Activated CD4-positive, alpha-beta T cell treated with anti-CD3 and anti-CD28 coated beads for 48 hours (primary cell): ENCODE measurements at places on chromosomes 13 and 19.

DNA sequence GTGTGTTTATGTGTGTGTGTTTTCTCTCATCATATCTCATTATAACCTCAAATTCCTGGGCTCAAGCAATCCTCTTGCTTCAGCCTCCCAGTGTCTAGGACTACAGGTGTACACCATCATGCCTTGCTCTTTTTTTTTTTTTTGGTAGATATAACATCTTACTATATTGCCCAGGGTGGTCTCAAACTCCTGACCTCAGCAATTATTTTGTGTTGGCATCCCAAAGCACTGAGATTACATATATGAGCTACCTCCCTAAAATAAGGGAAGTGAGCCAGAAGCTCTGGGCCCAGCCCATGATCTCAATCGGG is 448 bp upstream of the ZNF543 start:
- DNase-seq, result no peak

GRCh38 chr19:52651956-52652355 is 13.8 kb upstream of the ZNF83 start:
- DNase-seq, result no peak

DNA sequence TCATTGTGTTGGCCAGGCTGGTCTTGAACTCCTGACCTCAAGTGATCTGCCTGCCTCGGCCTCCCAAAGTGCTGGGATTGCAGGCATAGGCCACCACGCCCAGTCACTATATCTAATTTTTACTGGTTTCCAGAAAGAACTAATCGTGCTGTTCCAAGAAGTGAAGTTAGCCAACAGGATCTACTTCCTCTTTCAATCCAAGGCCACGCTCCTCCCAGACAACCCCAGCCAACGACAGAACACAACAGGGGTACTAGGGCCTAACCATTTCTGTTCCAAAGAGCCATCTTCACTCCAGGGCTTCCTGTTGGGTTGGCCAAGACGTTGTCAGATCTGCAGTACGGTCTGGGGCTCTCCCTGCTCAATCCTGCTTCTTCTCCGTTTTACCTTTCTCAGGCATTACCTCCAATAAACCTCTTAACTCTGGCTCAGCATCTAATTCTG is 7.0 kb upstream of the LSM14A start:
- DNase-seq, result no peak

DNA sequence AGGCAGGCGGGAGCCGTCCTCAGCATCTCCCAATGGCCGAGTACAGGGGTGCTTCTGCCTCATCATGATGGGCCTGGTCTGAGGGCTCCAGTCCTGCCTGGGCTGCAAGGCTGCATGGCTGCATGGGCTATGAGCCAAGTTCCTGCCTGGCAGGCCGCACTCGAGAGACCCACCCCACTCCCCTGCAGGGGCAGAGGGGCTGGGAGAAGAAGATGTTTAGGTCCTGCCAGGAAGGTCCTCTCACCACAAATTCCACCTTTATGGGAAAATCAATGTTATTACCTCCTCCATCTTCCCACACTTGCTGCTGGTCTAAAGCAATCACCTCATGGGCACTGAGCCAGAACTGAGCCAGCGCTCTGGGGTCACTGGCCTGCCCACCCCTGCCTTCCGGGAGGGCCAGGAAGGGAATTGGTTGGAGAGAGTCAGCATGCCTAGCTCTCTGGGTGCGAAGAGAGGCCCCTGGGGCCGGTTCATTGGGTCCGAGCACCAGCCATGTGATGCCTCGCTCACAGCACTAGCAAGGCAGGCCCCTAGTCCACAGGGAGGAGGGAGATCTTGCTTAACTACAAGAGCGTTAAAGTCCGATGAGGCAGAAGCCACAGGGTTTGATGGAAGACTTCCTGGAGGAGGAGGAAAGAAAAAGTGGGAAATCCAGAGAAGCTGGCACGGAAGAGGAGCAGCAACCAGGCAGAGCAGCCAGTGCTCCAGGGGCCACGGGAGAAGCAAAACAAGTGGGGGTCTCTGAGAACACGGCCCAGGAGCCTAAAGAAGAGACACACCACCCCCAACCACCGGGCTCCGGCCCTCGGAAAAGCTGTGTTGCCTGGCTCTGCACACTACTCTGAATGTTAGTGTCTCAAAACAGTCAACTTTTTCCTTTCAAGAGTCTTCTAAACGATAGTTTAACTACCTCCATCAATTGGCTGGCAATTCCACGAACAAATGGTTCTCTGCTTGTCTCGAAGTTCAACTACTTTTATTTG is 63.1 kb downstream of the CEBPG start:
- DNase-seq, result no peak

GRCh38 chr13:39527961-39528660 is 74.9 kb downstream of the LHFPL6 start:
- no peak for DNase-seq

- DNase-seq, result no peak
Observed at GRCh38 chr13:95356916-95357315, 55.7 kb upstream of the ABCC4 start.

GRCh38 chr19:2255982-2256685 is at the start of gene JSRP1:
JSRP1 (minus strand) TSS chr19:2256417; CDS start chr19:2255314, 1,103 bp downstream.
- DNase-seq, result no peak

DNA sequence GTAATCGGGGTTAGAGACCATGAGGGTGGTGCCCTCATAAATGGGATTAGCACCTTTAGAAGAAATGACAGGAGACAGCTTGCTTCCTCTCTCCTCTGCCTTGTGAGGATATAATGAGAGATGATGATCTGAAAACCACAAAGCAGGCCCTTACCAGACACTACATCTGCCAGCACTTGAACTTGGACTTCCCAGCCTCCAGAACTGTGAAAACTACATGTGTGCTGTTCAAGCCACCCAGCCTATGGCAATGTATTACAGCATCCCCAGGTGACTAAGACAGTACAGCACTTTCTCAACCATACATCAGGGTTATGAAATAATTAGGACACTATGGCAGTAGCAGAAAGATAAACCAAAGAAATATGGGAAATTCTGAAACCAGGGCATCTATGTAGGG is 7.4 kb downstream of the ZNF564 start:
- DNase-seq, result no peak

DNA sequence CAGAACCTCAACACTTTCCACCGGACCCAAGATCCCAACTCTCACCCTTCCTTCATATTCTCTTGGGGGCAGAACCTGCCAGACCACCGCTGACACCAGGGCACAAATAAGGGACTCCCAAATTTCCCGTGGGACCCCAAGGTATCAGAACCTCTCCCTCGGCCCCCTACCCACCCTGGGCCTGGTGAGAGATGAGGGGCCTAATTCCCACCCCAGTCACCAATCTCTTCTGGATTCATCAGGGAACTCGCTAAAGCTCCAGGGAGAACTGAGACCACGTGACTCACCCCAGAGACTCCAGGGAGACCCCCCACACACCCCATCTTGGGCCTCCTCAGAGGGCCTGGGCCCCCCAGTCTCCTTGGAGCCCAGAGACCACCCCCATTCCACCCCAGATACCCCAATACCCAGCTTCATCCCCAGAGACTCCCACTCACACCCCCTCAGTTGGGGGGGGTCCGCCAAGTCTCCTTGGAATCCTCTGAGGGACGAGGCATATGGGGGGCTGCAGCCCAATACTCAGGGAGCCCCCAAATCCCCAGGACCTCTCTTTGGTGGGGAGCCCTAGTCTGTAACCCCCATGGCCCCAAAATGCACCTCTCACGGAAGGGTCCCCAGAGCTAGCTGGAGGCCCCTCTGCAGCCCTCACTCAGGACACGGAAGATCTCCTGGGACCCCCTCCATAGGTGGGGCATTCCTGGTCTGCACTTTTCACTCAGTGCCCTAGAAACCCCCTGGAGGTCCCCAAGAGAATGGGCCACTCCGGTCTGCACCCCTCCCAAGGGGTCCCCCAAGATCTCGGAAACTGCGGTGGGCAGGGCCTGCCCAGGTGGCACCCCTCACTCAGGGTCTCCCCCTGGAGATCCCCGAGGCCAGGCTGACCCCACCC is 1.6 kb downstream of the LMNB2 start:
- no peak for DNase-seq

DNA sequence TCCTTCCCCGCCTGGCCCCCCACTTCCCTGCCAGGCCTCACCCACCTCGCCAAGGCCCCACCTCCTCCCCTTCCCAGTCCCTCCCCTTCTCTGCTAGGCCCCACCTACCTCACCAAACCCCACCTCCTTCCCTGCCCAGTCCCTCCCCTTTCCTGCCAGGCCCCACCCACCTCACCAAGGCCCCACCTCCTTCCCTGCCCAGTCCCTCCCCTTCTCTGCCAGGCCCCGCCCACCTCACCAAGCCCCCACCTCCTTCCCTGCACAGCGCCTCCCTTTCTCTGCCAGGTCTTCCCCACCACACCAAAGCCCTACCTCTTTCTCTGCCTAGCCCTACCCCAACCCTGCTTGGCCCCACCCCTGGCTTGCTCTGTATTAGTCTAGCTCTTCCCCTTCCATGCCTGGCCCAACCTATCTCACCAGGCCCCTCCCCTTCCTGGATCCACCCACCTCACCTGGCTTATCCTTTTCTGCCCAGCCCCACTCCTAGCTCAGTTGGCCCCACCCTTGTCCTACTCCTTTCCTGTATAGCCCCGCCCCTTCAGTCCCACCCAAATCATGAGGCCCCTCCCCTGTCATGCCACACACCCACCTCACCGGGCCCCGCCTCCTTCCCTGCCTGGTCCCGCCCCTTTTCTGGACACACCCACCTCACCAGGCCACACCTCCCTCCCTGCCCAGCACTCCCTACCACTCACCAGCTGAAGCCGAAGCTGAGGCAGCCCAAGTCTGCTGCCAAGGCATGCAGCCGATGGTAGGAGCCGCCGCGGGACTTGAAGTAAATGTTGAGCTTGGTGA is 16.2 kb downstream of the CERS1 start:
- DNase-seq, result peak; percentile 64

- DNase-seq, result no peak
Observed at GRCh38 chr13:106100171-106100919, 435.1 kb downstream of the EFNB2 start.

DNA sequence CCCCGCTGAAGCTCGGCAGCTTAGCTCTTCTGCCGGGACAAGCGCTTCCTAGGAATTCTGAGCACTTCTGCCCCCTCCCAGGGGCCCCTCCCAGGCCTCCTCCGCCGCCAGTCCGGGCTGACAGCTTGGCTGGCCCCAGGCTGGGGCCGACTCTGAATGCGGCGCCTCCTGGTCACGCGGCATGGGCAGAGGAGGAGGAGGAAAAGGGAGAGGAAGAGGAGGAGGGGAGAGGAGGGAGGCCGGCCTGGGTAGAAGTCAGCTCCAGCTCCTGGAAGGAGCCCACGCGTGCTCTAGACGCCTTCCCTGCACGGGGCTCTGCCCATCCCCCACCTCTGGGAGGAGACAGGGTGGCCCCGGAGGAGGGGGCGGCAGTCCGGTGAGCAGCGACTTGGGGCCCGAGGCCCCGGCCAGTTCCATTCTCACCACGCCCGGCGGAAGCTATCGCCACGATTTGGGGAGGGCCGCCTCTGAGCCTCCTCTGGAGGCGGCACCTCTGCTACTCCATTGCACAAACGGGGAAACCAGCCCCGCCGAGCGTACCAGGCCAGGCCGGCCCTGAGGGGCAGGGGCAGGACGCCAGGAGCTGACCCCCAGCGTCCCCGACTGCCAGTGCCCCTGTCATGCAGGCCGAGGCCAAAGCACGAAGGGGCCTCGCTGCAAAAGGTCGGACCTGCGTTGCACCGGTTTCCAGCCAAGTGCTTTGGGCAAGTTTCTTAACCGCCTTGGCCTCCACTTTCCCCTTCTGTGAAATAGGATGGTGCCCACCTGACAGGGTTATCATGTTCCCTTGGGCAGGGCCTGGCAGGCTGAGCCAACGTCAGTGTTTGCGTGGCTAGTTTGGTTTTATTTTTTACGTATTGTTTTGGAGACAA is 31.6 kb downstream of the CCNE1 start:
- peak; percentile 17 for DNase-seq

DNA sequence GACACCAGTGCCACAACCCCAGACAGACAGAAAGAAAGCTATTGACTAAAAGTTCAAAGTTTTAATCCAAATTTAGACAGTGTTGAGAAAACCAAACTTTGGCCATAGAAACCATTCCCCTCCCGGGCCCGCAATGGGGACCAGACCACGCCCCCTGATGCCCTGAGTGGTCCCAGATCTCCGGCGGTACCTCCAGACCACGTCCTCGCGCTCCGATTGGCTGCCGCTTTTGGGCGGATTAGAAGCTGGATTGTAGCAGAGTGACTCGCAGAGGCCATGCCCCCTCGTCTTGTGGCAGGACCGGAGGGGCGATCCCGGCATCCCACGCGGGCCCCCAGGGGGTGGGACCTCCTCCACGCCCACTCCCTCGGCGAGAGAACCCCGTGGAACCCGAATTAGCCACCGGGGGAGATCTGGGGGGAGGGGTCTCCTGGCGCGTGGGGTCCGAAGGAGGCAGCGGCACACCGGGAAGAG is 797 bp upstream of the HSD17B14 start:
- peak; percentile 84 for DNase-seq

DNA sequence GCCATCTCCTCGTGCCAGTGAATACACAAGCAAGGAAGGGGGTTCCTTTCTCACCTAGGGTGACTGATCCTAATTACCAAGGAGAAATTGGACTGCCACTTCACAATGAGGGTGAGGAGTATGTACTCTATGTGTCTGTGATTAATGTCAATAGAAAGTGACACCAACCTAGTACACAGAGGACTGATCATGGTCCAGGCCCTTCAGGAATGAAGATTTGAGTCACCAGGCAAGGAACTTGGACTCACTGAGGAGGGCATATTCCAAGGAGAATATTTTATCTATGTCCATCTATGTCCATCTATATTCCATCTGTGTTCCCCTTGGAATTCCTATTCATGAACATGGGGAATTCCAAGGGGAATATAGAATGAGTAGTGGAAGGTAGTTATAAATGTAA is 9.2 kb upstream of the ALOX5AP start:
- DNase-seq, result no peak

- DNase-seq, result no peak
Observed at GRCh38 chr13:50085063-50085462, 69.8 kb downstream of the KCNRG start.

- DNase-seq, result no peak
Observed at GRCh38 chr19:7982651-7983099, 22.8 kb downstream of the ELAVL1 start.

GRCh38 chr19:44850641-44851109 is 4.6 kb downstream of the NECTIN2 start:
- no peak for DNase-seq

DNA sequence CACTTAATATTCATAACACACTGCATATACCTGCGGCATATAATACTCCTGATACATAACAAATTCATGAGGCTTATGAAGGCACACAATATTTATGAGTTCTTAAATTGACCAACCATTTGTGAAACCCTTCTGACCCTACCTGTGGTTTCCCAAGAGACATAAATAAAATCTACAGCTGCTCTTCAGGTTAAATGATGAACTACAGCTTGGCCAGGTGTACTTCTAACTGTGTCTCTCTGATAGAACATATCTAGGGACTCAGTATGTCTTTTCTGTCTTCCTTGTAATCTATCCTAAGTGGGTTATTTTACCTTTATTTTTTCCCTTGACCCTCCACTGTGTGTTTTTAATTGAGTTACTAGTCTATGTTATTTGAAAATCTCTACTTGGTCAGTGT is 189.9 kb upstream of the UFM1 start:
- DNase-seq, result no peak

GRCh38 chr19:33785795-33786194 is 10.9 kb upstream of the KCTD15 start:
- DNase-seq, result no peak

DNA sequence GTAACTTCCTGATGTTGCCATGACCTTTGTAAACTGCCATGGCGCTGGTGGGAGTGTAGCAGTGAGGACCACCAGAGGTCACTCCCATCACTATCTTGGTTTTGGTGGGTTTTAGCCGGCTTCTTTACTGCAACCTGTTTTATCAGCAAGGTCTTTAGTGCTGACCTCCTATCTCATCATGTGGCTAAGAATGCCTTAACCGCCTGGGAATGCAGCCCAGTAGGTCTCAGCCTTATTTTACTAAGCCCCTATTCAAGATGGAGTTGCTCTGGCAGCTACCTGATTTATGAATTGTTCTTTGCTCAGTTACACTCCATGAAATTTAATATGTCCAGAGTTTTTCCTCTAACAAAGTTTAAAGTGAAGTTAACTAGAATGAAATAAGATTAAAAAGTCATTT is 4.6 kb upstream of the EPS15L1 start:
- DNase-seq, result no peak
